ENCODE measurements at places on chromosomes 11 and 22.
A peak's percentile ranks its signal among the peaks of the same experiment; 100 is the strongest.

- no peak for DNase-seq
Measured at GRCh38 chr11:790721-791564, 1.1 kb upstream of the CEND1 start.

- peak; percentile 21 for DNase-seq
Measured at GRCh38 chr11:27471589-27472397, 797 bp downstream of the LGR4 start.

DNA sequence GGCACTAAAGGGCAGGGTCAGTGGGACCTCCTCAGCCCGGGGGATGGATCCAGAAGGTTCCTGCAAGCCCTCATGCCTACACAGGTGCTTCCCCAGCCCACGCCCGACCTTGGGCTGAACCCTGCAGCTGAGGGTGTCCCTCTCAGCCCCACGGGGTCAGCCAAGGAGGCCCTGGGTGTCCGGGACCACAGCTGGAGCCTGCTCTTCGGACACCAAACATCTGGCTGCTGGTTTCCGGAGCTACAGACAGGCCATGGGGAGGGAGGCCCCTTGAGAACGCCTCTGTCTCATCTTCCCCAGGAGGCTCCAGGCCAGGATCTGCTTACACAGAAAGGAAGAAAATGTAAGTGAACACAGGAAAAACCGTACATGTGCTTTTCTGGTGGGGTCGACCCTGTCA is 355.7 kb downstream of the MN1 start:
- no peak for DNase-seq

- DNase-seq = peak; percentile 31
Measured at GRCh38 chr11:124670732-124671131, 2.8 kb downstream of the SIAE start.

GRCh38 chr11:132742929-132743328 is 789.4 kb downstream of the OPCML start:
- DNase-seq = no peak

DNA sequence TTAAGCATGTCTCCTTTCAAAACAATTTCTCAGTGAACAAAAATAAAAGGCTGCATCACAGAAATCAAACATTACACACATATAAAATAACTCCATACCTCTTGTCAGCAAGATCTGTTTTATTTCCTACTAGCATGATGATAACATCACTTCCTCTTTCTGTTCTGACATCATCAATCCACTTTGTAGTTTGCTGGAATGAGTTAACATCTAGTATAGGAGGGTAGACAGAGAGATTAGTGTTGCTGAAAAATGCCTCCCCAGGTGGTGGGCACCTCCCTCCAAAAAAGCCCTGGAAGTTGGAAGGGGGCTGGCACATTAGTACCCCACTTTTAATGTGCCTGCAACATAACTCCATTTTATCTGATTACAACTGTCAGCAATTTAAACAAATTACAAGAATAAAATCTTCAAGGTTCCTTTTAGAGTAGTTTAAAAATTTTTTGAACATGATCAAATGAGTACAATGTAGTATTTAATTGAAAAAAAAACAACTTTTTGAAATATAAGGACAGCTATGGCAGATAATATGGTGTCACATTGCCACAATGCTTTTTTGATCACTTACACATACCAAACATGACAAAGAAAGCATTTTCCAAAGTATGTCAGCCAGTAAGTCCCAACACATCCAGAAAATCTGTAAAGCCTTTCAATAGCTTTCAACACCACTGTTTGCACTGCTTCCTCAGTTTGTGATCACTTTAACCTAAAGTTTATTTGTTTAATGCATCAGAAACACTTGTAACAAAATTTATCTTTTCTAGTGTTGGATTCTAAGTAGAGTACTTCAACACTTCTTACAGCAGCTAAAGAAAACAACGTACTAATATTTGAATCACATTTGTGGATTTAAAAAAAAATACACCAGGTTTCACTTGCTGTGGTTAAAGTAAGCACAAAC is 44.5 kb downstream of the RAB6A start:
- DNase-seq = no peak

GRCh38 chr11:61716478-61717285 is 35.8 kb upstream of the MYRF start:
- no peak for DNase-seq

GRCh38 chr22:27019827-27020226 is 362.4 kb downstream of the MIAT start:
- no peak for DNase-seq

GRCh38 chr11:67355794-67356386 is 2.5 kb upstream of the POLD4 start:
- DNase-seq = no peak

- no peak for DNase-seq
Measured at GRCh38 chr22:29824677-29825076, 13.4 kb downstream of the ASCC2 start.

DNA sequence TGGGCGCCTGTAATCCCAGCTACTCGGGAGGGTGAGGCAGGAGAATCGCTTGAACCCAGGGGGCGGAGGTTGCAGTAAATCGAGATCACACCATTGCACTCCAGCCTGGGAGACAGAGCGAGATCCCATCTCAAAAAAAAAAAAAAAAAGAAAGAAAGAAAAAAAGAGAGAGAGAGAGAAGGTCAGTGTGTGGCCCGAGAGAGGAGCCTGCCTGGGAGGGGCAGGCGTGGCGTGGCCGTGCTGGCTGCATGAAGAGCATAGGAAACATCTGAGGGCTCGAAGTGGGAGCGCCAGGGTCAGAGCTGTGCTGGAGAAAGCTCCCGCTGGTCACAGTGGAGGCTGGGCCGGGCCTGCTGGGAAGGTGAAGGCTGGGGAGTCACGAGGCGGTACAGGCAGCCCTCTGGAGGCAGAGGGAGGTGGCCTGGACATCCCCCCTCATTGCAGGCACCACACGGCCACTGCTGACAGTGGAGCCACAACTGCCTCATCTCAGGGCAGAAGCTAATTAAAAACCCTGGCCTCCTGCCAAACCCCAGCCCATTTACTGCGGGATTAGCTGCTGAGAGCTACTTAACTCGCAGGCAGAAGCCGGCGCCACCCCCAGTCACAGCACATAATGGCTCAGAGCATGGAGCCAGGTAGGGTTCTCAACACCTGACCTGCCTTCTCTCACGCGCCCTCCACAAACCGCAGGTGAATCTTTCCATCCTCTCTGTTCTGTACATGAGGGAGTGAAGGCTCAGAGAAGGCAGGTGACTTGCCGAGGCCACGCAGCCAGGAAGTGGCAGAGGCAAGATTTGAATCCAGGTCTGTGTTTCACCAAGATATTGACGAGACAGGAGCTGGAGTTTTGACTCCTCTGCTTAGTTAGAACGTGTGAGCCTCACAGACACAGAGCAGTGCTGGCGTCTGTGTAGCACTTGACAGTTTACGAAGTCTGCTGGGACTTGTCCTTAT is 32.6 kb downstream of the NFAM1 start:
- no peak for DNase-seq

DNA sequence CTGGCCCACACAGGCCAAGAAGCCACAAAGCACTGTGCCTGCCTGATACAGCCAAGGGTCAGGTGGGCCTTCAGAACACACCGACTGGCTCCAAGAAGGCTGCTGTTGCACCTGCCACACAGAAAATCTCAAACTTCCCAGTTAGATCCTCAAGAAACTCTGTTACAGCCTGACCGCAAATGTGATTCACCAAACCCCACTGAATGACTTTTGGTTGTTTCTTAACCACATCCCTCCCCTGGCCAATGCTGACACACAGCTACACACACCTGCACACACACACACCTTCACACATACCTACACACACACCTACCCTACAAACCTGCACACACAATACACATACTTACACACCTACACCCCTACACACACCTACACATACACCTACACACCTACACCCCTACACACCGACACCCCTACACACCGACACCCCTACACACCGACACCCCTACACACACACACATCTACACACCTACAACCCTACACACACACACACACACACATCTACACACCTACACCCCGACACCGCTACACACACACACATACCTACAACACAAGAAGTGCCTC is 31.5 kb downstream of the CDKN1C start:
- DNase-seq = no peak

- DNase-seq = no peak
Measured at GRCh38 chr11:64342869-64343745, 3.1 kb downstream of the CCDC88B start.

GRCh38 chr11:117514256-117514655 is 186.6 kb downstream of the CEP164 start:
- no peak for DNase-seq

GRCh38 chr22:21632237-21632895 is at the start of gene CCDC116:
TSS of gene CCDC116 (plus strand) at chr22:21632760. CDS start at chr22:21633182, 422 bp downstream.
- DNase-seq = peak; percentile 63

DNA sequence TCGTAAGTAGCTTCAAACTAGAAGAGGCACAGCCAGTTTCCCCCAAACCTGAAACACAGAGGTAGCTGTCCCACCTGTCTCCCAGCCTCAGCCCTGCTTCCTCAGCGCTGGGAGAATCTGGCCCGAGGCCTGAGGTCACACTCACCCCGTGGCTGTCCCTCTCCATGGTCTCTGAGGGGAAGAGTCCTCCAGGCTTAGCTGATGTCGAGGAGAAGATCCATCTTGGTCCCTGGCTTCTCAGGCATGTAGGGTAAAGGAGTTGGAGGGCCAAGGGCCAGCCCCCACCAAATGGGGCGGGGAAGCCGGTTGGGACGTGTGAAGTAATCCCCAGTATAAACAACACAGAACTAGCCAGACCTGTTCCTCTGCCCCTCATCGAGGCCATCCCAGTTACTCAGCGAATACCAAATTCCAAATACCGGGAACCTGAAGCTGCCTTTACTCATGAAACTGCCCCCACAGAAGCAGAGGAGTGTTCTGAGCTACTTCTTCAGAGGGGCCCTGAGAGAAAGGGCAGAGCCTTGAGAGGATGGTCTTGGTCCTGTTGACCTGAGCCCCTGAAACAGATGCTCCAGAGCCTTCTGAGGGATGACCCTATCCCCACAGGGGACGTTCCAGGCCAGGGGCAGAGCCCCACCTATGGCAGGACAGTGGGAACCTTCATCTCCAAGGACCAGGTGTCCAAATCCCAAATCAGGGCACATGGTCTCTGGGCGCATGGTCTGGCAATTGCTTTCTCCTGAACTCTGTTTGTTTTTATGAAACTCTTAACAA is at the start of gene TMPRSS13:
TSS of gene TMPRSS13 (minus strand) at position 261 of the 774 bp plus-strand sequence. CDS start at position 166, 95 bp downstream.
- DNase-seq = no peak

DNA sequence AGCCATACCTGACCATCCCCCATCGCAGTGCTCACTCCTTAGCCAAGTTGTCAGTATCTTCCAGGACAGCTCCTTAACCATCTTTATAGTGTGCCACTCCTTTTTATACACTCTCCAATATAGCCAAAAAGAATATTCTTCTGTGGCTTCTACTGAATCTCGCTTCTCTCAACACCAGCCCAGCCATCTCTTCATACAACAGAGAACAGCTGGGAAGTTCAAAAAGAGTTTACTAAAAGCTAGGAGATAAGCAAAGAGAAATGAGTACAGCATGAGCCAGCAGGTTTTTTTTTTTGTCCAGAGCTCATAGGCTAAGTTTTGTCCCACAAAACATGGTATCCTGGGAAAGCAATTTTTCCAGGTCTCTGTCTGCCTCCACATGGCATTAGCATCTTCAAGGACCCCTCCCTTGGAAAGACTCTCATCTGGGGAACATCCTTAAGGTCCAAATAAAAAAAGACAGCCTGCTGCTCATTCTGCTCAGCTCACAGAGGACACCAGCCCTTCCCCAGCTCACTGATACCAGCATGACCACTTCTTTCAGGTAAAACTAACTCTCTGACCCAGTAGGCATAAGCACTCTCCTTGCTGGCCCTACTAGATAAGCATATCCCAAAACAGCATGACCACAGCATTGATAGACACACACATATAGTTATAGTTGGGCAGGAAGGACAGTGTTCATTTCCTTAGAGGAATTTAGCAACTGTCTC is 48.8 kb upstream of the YWHAH start:
- no peak for DNase-seq

DNA sequence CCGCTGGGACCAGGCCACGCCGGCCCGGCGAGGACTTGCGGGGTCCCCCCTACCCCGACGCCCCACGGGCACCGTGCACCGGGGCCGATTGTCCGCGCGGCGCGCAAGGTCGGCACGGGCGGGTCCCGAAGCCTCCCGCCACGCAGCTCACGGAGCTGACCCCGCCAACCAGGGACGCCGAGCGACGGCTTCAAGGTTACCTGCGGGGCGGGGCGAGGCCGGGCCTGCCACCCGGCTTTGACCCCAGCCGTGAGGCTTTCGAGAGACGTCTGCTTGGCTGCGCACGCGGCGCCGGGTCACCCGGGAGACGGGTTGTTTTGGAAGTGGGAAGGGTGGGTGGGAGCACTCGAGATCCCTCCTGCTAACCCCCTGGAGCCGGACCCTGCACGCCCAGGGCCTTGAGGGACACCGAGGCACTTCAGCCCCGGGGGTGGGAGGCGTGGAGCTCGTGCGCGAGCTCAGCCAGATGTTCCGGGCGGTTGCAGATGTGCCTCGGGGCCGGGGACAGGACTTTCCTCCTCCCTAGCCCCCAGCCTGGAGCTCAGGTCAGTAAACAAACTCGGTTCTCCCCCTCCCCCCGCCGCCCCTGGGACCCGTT is 3.2 kb upstream of the WNT11 start:
- no peak for DNase-seq

DNA sequence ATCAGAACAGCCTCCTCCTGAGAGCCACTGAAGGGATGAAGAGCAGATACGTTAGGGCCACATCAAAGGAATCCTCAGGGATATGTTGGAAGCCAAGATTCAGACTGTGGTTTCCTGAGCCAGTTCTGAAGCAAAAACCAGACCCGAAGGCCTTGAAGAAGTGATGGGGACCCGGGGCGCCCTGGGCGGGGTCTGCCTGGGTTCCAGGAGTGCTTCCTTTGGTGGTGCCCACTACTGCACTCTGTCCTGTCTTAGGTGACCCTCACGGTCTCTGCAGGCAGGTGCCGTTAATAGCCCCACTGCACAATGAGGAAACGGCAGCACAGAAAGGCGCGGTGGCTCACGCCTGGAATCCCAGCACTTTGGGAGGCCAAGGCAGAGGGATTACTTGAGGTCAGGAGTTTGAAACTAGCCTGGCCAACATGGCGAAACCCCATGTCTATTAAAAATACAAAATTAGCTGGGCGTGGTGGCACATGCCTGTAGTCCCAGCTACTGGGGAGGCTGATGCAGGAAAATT is 12.9 kb upstream of the SH3BP1 start:
- no peak for DNase-seq

DNA sequence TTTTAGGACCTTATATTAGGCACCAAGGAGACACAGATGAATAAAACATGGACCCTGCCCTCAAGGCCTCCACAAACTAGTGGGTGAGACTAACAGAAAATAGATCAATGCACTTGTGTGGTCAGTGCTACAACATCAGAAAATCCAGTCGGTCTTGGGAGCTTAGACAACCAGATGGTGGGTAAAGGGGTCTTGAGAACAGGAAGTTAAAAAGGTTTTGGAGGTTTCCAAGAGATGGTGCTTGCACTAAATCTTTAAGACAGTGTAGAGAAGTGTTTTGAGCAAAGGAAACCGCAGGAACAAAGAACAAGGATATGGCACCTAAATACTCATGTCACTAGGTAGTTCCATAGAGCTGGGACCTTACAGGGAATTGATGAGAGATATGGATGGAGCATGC is 56.2 kb downstream of the GALNT18 start:
- no peak for DNase-seq

GRCh38 chr11:106022795-106023275 is 795 bp upstream of the MSANTD4 start:
- no peak for DNase-seq

All from activated CD8-positive, alpha-beta memory T cell treated with anti-CD3 and anti-CD28 coated beads, Interleukin-2, amount 50 U/mL, for 4 hours (primary cell).